ENCODE measurements at places on chromosomes 6 and 20.
A peak's percentile ranks its signal among the peaks of the same experiment; 100 is the strongest.

GRCh38 chr6:44715925-44716324, 328.4 kb downstream of the CDC5L start:
- DNase-seq: no peak

DNA sequence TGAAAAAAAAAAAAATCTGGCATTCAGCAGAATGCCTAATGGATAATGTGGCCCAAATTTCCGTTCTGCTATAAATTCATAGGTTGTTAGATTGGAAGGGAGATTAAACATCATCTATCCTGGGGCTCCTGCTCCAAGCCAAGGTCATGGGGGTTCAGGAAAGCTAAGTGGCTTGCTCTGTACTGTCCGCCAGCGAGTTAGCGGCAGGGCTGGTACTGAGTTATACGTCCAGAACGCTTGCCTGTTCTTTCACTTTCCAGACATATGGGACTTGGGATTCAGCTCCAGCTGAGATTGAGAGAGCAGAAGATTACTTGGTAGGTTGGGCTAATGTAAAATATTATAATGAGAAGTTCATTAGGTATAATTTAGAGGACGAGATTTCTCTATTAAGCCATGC, 858 bp downstream of the RWDD1 start:
- peak; percentile 48 for DNase-seq

DNA sequence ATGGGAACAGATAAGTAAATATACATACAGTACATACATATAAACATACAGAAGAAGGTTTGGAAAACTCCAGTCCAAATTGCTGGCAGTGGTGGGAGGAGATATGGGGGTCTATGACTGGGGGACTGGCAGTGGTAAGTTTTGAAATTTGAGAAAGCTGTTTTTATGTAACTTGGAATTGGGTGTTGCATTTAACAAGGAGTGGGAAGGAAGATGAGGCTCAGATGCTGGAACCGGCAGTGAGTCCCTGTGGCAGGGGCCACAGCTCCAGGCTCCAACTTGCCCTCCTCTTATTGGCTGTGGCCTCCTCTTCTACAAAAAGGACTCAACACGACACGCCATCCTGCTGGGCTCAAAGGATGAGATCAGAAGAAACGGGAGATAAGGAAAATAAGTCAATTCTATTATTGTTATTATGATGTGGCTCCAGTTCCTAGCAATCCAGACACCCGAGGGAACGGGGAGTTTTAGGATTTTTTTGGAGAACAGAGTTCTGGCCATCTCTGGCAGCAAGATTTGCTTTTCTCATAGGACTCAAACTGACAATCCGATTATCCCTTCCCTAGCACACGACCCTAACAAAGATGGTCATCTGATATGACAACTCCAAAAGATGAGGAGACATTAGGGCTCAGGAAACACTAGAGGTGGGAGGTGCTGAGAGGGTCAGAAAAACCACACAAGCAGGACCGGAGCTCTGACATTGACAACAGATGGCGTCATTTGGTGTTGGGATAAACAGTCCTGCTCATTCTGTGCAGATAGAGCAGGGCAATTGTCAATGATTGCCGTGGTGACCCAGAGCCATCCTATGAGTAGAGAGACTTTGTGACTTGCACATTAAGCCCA, 6.0 kb upstream of the TGM2 start:
- no peak for DNase-seq

DNA sequence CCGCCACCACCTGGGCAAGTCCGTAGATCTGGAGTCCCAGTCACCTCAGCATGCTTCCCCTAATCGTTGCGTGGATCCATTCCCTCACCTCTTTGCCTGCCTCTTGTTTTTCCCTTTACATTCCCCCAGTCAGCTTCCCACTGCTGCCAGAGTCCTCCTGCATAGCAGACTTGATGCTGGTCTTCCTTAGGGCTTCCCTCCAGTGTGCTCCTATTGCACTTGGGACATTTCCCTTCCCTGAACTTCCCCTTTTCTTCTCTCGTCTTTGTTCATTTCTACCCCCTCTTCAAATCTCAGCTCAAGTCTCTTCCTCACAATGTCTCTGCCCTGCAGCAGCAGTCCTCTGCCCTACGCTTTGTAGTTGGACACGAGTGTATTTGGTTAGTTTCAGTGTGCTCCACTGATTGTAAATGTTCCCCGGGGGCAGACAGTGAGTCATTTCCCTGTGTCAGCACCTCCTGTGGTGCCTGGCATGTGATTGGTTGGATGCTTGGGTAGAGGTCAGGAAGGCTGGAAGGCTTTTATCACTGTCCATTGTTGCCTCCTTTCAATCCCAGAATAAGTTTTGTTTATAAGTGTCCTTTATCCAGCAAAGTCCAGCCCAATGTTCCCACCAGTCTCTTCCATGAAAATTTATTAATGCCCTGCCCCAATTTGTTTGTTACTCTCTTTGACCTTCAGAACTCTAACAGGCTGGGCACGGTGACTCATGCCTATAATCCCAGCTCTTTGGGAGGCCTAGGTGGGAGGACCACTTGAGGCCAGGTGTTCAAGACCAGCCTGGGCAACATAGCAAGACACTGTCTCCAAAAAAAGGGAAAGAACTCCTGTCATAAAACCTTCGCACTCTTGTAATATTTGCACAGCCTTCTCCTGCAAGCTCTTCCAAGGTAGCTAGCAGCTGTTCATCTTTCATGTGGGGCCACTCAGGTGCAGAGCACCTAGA, 38.3 kb downstream of the FAM120B start:
- peak; percentile 63 for DNase-seq

- DNase-seq: no peak
These were observed 58.6 kb downstream of the DAAM2 start for GRCh38 chr6:39850736-39851297.

- DNase-seq: no peak
These were observed 53.3 kb downstream of the ISM1 start for GRCh38 chr20:13274275-13274861.

DNA sequence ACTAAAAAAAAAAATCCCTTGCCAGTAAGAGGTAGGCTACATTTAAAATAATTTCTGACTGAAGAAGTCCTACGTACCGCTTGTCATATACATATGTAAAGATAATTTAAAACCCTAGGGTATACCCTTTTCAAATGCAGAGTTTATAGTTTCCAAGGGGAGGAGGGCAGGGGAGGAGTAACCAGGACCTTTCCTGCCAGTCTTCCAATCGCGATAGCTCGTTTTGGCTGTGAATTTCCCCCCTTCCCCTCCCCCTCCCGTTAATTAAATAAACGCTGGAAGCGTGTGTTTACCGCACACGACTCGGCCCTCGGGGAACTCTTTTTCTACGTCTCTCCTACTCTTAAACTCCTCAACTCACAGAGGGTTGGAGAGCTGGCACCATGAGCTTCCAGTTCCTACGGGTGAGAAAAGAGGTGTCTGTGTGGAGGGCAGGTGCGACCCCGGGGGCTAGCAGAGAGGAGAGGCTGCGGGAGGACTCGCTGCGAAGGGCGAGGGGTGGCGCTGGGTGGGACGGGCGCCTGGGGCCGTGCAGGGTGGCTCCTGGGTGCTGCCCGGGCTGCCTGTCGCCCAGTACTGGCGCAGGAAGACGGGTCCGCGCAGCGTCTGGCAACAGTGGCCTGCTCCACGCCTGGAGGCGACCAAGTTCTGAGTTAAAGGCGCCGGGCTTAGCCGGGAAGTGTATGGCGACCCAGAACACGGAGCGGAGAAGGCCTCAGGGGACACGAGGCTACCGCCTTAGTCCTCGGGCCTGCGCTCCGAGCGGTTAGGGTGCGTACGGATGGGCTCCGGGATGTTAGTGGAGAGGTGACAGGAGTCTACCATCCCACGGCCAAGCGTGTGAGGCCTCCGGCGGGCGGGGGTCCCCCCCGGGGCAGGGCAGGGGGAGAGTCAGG, 4.1 kb upstream of the TFAP2C start:
- no peak for DNase-seq

- no peak for DNase-seq
These were observed 23.9 kb downstream of the RAB44 start for GRCh38 chr6:36721369-36722140.

GRCh38 chr6:155880900-155881299, 425.3 kb upstream of the NOX3 start:
- no peak for DNase-seq

- DNase-seq: no peak
These were observed 267.7 kb upstream of the RNF24 start for GRCh38 chr20:4283016-4283415.

DNA sequence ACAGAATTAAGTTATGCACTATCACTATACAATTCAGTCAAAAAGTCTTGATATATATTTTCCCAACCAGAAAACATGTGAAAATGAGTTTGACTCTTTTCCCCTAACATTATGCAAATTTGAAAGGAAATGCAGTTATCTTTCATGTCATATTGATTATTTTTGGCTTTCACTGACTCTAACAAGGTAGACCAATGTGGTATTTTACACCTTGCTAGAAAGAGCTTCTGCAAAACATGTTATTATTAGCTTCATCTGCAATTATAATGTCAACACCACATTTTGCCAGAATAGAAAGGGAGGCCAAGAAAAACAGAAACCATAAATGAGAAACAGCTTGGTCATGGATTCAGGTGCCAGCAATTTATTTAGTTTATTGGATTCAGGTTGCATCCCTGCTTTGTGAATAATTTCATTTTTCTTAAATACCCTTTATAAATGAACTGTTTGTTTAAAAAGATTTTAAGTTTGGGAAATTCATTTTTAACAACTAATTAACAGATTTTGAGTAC, 226.1 kb upstream of the GJE1 start:
- no peak for DNase-seq

GRCh38 chr6:31659649-31660380, 763 bp downstream of the C6orf47 start:
- DNase-seq: peak; percentile 49

DNA sequence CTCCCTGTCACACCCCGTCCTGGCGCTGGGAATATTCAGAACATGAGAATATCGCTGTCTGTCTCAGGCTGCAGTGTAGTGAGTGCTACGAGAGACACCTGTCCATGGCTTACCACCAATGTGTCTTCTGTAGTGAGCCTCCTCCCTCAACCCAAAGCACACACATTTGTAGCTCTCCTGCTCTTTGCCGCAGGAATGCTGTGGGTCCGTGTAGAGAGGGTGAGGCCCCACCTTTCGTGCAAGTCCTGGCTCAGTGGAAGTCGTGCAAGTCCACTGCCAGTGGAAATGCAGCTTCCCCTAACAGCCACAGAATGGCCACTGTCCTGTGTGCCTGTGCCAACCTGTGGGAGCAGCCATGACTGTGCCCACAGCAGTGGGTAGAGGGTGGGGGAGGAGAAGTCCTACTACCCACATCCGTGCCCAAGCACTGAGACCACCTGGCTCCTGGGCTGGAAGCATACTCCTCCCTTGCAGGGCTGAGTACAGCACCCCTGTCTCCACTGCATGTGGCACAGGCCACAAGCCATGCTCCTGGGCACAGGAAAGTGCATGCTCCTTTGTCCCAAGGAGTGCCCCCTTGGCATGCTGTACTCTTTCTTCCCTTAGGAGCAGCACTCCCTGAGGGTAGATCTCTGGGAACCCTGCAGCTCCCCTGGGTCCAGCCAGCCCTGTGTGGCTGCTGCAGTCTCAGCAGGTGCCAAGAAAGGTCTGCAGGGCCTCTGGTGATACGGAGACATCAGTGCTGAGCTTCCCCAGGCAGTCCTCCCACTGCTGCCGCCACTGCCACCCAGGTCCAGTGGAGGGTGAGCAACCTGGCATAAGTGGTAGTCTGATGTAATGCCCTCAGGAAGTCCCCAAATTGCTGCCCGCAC, 28.0 kb downstream of the IGF2R start:
- DNase-seq: no peak

GRCh38 chr6:15472621-15473020, 190.2 kb downstream of the DTNBP1 start:
- DNase-seq: no peak

GRCh38 chr6:57130661-57131177, 40.7 kb downstream of the ZNF451 start:
- no peak for DNase-seq

- no peak for DNase-seq
These were observed 91.3 kb downstream of the VEGFA start for GRCh38 chr6:43861212-43861894.

DNA sequence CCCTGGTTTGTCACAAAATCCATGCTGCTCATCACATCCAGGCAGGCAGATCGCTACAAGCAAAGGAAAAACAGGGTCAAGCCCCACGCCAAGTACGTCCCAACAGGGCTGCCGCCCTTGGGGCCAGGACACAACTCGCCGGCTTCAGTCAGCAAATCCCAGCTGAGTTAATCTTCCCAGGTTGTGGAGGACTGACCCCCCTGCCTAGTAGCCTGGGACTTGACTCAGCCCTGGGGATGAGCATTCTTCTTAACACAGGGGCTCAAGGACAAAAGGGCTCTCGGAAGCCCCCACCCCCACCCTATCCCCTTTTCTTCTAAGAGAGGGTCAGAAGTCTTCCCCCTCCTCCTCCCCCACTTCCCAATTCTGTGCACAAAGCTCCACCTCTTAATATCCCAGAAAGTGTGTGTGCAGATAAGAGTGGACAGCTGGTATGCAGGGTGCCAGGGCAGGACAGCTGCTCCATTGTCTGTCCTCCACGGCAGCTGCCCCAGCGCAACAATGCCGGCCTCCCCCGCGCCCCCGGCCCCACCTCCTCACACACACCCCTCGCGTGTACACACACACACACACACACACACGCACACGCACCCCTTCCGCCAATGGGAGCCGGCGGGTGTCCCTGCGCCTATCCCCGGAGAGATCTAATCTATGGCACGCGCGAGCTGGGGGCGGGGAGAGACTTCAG, 4.5 kb downstream of the DLL1 start:
- no peak for DNase-seq

GRCh38 chr20:41632896-41633295, 14.7 kb upstream of the CHD6 start:
- no peak for DNase-seq

- peak; percentile 77 for DNase-seq
These were observed at the start of gene SMIM8 for GRCh38 chr6:87322304-87323212. SMIM8 (plus strand) TSS chr6:87322588; CDS start chr6:87337032, 14,444 bp downstream.

DNA sequence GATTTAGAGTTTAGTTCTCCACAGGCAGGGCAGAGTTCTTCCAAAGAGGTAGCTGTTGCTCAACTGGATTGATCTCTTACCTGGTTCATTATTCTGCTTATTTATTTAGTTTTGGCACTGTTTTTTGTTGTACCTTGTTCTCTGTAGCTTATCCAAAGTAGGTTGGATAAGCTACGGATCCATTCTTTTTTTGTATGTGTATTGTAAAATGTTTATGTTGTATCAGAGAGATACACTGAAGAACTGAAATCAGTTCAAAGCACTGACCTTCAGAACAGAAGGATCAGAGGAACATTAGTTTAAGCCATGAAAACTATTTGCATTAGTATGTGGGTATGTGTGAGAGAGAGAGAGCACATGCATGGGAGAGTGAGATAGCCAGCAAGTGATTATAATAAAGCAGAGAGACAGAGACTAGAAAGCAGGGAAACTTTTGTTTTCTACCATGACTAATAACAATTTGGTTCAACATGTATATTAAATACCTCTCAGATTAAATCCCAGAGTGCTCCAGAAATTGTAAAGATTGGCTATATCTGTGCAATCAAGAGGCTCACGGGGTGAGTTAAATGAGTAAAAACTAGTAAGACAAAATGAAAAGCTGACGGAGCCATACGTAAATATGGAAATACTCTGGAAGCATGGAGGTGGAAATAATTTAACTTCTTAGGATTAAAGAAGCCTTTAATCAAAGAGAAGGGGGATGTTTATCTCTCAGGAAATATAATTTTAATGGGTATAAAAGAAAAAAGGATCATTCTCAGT, 40.2 kb downstream of the ITCH start:
- DNase-seq: no peak

GRCh38 chr6:116047173-116047933, 13.3 kb downstream of the FRK start:
- DNase-seq: no peak

Data from ACHN (cell line).